ENCODE measurements at places on chromosomes 7 and 10.

GRCh38 chr7:50610521-50611277 is 45.5 kb upstream of the DDC start:
- DNase-seq: peak; percentile 53

GRCh38 chr10:97331153-97331703 is 3.3 kb downstream of the FRAT2 start:
- no peak for DNase-seq

GRCh38 chr7:133912916-133913697 is 214.0 kb upstream of the LRGUK start:
- peak; percentile 21 for DNase-seq

DNA sequence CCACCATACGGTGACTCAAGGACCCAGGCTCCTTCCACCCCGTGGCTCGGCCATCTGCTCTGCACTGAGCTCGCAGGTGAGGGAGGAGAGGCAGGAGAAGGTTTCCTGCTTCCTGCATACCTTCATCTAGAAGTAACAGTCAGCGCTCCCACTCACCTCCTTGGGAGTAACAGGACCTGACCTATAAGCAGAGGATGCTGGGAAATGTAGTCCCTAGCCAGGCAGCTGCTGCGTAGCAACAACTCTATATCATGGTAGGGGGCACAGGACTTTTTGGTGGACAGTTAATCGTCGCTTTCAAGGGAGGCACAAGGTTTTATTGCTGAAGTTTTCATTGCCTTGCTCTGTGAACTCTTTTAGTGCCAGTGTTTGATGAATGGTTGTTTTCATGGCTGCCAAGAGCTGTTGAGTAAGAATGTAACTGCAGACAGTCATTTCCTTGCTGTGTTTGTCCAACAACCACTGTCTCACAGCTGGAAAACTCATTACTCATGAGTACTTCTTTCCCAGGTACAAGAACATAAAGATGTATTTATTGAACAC is 10.2 kb upstream of the ZFYVE27 start:
- DNase-seq: peak; percentile 85

DNA sequence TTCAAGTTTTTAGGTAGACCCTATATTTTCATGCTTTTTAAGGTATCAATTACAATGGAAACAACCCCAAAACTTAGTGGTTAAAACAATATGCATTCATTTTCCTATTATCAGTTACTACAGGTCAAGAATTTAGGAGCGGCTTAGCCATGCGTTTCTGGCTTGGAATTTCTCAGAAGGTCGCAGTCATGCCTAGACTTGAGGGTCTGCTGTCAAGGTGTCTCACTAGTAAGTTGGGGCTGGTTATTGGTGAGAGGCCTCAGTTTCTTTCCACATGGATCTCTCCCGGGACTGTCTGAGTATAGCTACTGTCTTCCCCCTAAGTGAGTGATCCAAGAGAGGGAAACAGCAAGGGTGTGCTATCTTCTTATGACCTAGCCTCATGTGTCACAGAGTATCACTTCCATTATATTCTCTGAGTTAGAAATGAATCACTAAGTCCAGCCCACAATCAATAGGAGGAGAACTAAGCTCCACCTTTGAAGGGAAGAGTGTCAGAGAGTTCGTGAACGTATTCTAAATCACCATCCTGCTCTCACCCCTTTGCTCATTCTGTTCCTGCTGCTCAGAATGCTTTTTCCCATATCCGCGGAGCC is 80.5 kb downstream of the RTKN2 start:
- no peak for DNase-seq

DNA sequence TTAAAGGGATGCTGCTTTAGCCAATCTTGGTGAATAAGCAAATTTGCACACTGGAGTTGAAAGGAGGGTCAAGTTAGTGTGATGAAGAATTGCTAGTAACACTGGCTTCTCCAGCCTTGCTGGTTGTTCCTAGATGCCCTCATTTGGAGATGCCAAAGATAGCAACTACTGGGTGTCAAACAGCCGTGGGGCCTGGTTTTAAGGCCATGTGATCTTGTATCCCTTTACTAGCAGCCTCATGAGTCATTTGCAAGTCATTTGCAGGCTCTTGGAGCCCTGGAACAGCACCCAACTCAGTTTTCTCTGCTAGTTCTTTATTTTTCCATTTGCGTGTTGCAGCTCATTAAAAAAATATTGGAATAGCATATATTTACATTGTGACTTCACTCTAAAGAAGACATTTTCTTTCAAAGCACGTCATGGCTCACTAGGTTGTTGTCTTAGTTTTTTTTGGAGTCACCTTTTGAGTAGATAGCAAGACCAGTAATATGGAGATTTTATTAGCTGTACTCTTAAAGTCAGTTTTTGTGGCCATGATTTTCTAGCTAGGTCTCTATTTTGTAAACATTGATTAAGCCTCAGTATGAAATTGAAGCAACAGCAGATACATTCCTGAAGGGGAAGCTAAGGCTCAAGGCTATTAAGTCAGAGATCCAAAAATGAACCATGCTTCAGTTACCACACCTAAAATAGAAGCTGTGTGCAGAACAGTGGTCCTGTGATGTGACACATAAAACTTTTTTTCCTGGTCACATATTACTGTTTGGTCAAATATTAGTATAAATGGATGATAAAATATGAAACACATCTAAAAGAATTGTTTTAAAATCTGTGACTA is 1.3 kb downstream of the LSMEM1 start:
- DNase-seq: peak; percentile 89

GRCh38 chr10:13788711-13789447 is 202.1 kb downstream of the PRPF18 start:
- peak; percentile 80 for DNase-seq
